ENCODE measurements at places on chromosomes 3 and 15.

DNA sequence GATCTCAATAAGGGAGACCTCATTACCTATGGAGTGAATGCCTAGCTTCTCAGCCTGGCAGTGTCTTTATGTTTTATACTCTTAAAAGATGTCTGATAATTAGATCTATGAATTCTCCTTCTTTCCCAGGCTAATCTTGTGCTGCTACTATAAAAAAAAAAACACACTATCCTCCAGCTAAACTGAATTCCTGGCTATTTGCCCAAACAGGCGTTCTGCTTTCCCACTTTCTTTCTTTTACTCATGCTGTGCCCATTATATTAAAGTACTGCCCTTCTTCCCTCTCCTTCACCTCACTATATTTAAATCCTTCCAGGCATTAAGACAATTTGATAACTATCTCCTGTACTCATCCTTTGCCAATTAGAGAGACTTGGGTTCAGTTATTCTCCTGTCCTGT lies 1134.9 kb downstream of the ROBO2 start:
- DNase-seq = no peak

- DNase-seq = no peak
Observed at GRCh38 chr3:38116471-38117162, 20.3 kb downstream of the ACAA1 start.

DNA sequence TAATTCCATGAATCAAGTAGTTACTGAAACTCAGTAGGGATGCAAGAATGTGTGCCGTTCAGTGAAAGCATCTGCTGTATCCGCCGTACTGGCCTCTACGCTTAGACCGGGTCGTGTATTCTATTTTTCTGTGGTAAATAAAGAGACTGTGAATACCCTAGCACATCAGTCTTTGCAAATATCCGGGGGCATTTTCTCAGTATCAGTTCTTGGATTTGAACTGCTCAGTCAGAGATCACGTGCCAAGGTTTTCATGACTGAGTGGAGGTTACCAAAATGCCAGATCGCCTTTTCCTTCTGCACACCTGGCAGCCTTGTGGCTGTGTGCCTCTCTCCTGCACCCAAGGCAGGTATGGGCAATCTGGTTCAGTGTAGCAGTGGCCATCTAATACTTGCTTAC lies 377.0 kb downstream of the OCA2 start:
- no peak for DNase-seq

- no peak for DNase-seq
Observed at GRCh38 chr3:130968221-130968620, 58.4 kb downstream of the ASTE1 start.

DNA sequence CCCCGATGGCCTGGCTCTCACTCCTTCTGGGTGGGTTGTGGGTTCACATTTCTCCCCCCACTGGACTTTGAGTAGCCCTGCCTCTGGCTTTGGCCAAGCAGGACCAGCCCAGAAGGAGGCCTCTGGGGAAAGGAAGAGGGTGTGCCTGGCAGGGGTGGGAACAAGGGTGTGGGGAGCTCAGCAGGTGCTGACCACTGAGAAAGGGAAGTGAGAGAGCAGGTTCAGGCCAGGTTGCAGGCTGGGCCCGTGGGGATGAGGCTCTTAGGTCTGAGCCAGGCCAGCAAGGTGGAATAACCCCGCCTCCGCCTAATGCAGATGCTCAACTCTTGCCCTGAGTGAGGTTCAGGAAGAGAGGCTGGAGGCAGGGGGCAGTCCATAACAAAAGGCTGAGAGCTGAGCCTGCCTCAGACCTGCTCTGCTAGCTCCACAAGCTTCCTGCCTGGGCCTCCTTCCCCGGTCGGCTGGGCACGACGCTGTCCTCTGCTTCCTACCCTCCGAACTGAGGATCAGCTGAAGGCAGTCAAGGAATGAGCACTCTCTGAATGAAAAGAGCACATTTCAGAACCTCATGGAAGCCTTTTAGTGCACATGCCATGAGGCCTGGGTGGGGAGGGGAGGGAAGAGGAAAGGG lies 82.7 kb downstream of the TLE3 start:
- no peak for DNase-seq

DNA sequence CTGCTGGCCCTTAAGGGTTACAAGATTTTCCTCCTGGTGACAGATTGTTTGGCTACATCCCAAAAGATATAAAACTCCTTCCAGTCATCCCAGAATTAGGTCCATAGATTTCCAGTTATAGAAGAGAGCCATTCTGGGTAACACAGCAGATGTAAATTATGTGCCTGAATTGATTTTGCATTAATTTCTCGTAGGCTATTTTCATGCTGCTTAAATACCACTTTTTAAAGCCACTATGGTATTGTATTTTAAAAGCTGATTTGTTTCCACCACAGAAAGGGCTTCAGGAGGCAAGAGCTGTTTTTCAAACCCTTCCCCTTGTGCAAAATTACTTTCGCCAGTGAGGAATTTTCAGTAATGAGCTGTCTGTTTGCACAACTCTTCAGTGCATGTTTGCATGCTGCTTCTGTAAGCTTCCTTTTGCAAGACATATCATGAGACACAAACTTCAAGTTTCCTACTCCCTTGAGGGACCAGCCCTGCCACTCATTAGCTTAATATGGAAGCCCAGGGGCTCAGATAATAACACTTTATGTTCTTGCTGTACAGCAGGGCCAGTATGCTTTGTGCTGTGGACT lies 105.4 kb upstream of the TNIK start:
- no peak for DNase-seq

- no peak for DNase-seq
Observed at GRCh38 chr15:29122506-29122905, 147.1 kb downstream of the NSMCE3 start.

GRCh38 chr3:170565495-170565894 lies 20.4 kb downstream of the SLC7A14 start:
- DNase-seq = no peak

- no peak for DNase-seq
Observed at GRCh38 chr3:47097864-47098263, 66.0 kb downstream of the SETD2 start.

DNA sequence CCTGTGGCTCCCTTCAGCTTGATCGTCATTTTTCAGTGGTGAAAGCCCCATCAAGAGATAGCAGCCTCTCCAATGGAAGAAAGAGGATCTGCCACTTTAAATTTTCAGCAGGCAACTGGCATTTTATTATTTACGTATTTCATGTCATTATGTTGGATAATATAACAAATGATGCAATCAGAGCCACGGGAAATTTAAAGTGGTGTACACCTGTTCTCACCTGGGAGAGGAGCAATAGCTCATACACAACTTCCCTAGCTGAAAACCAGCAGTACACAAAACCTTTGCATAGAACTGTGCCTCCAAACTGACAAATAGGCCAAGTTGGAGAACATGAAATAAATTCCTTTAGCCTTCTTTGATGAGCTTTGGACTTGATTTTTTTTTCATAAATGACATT lies 136.9 kb downstream of the SATB1 start:
- DNase-seq = no peak

DNA sequence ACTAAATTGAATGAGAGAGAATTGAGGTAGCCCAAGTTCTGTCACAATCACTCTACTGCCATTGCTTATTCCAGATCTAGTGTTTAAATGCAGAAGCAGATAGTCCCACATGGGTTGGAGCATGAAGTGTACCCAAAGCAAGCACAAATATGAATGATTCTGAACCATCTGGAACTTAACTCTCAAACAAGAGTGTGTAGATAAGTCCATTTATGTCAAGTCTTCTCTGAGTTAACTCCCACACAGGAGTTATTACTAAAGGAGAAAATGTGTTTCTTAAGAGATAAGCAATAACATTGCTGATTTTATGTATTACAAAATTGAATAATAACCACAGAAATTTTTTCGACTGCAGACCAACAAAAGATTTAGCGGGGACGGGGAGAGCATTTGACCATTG lies 33.6 kb downstream of the PAQR9 start:
- DNase-seq = no peak
